ENCODE measurements at places on chromosomes 1 and 21.
A peak's percentile ranks its signal among the peaks of the same experiment; 100 is the strongest.

- no peak for DNase-seq
Measured at GRCh38 chr1:100344774-100345173, 7.5 kb upstream of the CDC14A start.

DNA sequence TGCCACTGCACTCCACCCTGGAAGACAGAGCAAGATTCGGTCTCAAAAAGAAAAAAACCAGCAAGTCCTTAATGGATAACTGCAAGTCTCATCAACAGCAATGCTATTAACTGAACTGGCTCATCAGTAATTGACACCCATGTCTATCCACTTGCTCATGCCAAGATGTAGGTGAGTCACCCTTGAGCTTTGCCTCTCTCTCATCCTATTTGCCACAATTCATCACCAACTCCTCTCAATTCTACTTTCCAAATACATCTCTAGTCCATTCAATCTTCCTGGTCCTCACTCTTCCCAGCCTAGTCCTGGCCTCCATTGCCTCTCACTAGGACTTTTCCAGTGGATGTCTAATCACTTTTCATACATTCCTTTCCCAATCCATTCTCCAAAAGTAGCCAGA lies 103.7 kb upstream of the PRMT6 start:
- DNase-seq, result no peak

- DNase-seq, result no peak
Measured at GRCh38 chr21:31873275-31873695, 465 bp downstream of the HUNK start.

DNA sequence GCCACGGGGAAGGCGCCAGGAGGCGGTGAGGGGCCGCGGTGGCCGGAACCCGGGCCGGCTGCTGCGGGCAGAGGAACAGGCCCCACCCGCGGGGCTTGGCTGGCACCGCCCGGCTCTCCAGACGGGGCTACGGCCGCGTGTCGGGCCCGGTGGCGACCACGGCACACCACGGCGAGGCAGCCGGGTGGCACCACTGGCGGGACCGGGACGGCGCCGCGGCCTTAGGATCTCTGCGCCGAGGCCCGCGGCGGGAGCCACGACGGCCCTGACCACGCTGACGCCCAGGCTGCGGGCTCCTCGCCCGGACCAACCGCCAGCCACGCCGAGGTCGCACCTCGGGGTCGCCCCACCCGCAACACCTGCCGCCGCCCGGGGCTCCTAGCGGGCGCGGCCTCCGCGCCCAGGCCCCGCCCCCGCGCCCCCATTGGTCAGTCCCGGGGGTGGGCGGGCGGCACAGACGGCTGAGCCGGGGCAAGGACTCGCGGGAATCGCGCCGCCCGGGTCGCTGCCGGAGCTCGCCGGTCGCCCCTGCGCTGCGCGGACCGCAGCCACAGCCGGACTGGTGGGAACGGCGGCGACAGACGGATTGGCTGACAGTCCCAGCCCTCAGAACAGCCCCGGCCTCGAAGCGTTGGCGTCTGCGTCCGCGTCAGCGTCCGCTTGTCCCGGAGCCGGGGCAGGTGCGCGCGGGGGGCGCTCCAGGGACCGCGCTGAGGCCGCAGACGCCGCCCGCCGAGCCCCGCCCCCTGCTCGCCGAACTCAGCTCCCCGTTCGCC lies at the start of gene BMP8A:
BMP8A (plus strand) TSS at position 491 of the 776 bp plus-strand sequence. CDS start 356 bp downstream, outside the sequence.
- DNase-seq, result peak; percentile 46

GRCh38 chr1:205391386-205391785 lies 30.5 kb downstream of the LEMD1 start:
- DNase-seq, result no peak

DNA sequence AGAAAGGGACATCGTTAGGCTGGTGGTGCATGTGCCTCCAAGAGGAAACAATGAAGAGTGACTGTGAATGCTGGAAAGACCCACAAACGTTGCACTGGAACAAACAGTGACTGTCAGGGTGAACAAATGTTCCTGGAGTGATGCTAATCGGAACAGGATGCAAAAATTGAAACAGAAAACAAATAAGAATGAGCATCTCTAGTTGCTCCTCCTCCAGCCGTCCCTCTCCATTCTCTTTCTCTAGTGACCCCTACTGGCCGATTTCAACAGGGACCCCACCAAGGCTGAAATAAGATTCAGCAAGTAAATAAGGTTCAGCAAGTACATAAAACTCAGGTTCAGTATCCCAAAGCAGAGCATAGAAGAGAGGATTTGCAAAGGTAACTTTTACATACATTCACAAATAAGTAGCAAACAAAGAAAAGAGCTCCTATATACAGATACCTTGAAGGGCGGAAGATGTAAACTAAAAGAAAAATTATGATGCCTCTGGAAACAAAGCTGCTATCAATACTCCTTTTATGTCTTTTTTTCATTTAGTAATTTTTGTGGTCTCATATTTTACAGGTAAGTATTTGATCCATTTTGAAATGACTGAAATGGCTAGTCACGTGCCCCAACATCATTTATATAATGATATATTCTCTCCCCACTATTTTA lies 836.1 kb upstream of the ADAMTS5 start:
- peak; percentile 14 for DNase-seq

- no peak for DNase-seq
Measured at GRCh38 chr21:46509741-46510502, 51.2 kb downstream of the DIP2A start.

DNA sequence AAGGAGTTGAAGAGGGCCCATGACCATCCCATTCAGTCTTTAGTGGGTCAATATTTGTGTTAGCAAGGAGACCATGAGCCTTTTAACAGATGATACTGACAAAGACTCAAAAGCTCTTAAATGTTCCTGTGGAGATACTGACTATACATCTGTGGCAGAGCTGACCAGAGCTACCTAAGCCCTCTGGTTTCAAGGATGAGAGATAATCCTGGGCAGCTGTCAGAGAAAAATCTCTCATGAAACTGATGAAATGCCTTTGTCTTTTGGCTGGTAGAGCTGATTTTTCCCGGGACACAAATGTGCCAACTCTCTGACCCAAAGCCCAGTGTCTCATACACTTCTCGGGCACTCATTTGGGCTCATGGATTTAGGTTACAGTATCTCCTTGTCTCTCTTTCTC lies 100.9 kb downstream of the XCL2 start:
- no peak for DNase-seq

- no peak for DNase-seq
Measured at GRCh38 chr21:34129039-34129891, 55.9 kb downstream of the MRPS6 start.

- DNase-seq, result no peak
Measured at GRCh38 chr1:160672789-160673695, 26.2 kb upstream of the SLAMF1 start.

- DNase-seq, result no peak
Measured at GRCh38 chr1:211126622-211127021, 7.3 kb downstream of the KCNH1 start.

GRCh38 chr1:164604541-164604940 lies 45.6 kb downstream of the PBX1 start:
- DNase-seq, result no peak

DNA sequence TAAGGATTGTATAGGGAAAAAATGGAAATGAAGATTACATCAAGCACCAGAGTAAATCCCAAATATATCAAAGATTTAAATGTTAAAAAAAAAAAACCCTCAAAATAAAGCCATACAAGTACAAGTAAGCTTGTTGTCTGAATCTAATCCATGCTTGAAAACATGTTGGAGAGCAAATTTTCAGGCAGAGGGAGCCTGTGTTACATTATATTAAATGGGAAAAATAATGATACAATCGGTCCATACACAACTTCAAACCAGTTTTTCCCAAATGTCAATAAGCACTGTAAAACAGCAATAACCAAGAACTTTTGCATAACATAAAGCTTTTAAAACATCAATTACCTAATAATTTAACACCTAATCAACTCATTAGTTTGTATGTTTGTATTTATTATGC lies 949.4 kb upstream of the ADGRL4 start:
- no peak for DNase-seq

- no peak for DNase-seq
Measured at GRCh38 chr1:240189386-240189989, 97.8 kb downstream of the FMN2 start.

DNA sequence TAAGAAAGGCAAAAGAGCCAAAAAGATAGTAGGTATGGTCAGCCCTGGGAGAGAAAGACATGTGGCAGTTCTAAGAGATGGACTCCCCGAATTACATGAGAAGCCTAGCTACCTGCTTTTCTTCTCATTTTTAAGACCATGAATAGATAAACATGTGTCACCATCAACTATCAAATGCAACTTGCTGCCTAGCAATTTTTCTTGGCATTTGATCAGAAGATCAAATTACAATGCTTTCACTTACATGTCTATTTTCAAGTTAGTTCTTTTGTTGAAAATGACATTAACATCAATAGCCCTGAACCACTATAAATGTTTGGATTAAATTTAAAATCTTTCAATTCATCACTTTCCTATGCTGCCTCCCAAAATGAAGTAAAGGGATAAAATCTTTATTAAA lies 212.3 kb downstream of the HHIPL2 start:
- DNase-seq, result no peak

- DNase-seq, result no peak
Measured at GRCh38 chr1:35173909-35174540, 18.9 kb downstream of the SFPQ start.

DNA sequence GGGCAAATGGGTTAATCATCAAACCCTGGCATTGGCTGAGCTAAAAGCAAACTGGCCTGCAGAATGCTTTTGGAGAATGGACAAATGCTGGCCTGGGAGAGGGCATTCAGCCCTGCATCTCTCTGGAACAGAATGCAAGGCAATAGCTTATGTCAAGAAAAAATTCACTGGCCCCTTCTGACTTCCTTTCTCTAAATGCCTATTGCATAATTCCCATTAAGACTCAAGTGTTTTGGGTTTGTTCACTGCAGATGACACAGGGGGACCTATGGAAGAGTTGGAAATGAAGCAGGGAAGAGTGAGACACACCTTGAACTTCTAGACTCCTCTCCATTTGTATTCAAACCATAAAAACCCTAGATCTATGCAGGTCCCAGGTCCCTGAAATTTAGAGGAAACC lies 15.9 kb downstream of the PEA15 start:
- no peak for DNase-seq

DNA sequence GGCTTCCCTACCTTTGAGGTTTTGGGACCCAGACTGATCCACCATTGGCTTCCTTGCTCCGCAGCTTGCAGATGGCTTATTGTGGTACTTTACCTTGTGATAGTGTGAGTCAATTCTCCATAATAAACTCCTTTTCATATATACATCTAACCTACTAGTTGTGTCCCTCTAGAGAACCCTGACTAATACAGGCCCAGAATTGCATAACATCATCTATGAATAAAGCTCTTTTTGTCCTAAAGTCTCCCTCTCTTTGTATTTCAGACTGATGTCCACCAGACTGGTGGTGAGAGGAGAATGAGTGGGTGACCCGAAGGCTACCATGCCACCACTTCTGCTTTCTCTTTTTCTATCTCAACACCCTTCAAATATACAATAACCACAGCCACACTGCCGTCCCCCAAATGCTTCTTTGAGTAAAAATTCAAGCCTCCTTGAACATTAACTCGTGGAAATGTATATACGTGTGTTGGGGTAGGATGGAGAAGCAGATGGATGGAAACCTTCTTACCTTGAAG lies 265.7 kb downstream of the PTBP2 start:
- no peak for DNase-seq
